ENCODE measurements at places on chromosomes 5 and 9.

DNA sequence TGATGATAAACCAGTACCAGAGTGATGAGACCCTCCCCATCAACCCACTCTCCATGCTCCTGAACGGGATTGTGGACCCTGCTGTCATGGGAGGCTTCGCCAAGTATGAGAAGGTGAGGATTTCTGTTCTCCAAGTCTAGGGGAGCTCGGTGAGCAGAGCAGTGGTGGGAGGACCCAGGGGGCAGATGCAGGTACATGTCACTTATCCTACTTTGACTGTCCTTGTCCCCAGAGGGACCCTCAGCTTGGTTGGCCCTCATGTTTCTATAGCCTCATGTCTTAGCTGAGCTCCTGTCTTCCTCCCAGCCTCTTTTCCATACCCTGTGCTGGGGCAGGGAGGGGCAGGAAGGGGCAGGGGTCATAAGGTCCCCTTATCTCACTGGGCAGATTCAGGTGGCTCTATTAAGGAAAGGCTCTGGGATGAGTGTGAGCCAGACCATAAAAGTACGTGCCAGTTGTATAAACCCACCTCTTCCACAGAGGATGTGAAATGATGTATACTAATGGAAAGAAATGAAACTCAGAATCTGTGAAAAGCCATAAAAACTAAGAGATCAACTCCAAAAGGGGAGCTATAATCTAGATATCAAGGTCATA is 38.0 kb upstream of the FOXI1 start:
- no peak for DNase-seq

GRCh38 chr9:2298217-2298616 is 283.1 kb downstream of the SMARCA2 start:
- no peak for DNase-seq

- DNase-seq = peak; percentile 55
These were observed 162.4 kb upstream of the ZNF608 start for GRCh38 chr5:124908581-124909451.

DNA sequence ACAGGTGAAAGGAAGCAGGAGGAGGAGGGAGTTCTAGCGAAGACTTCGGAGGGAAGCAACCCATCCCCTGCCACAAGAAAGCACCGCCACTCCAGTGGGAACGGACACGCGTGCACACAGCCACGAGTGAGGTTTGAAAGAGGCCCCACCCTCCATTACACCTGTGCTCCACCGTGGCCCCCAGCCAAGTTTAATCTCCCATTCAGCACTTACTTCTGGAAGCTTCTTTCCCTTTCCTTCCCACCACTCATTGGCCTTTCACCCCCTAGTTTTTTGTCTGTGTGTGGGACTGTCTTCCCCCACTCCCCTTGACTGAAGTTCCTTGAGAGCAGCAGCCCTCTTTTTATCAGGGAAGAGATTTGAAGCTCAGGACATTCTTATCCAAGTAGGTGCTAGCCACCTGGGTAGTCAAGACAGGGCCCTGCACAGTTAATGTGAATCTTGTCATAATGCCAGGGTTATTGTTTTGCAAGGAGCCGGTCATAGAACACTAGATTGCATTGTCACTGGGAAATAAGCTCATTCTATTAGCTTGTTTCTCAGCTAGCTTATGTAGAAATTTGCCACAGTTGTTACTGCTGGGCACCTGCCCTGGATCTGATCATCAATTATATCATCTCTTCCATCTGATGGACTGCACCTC is 256.0 kb downstream of the DOCK8 start:
- DNase-seq = peak; percentile 56

- DNase-seq = no peak
These were observed 714 bp downstream of the SEC24A start for GRCh38 chr5:134649163-134649835.

- DNase-seq = no peak
These were observed 115.3 kb downstream of the SEMA6A start for GRCh38 chr5:116459301-116459700.

DNA sequence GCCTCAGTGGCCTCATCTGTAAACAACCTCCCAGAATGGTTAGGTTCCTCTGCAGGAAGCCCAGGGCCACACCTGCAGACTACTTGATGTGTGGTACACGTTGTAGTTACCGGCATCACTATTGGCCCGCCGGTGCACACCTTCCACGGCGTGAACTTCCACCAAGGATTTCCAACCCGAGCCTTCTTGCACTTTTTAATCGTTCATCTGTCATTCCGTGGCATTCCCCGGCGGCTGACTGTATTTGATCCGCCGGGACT is 5.3 kb upstream of the TRIM41 start:
- no peak for DNase-seq

DNA sequence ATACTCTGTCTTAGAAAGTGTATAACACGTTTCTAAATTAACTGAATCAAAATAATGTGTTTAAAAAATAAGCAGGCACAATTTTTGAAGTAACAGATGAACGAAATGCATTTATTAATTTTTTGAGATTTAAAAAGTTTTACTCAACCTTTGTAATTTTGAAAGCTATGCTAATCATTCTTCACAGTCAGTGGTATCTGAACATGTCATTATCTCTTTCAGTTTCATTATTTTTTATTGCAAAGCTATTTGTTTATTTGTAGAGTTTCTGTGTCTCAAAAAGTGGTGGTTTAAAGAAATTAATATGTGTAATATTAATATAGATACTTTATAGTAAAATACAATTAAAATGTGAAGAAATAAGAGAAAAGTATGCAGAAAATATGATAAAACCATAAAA is 11.2 kb downstream of the CHSY3 start:
- no peak for DNase-seq

DNA sequence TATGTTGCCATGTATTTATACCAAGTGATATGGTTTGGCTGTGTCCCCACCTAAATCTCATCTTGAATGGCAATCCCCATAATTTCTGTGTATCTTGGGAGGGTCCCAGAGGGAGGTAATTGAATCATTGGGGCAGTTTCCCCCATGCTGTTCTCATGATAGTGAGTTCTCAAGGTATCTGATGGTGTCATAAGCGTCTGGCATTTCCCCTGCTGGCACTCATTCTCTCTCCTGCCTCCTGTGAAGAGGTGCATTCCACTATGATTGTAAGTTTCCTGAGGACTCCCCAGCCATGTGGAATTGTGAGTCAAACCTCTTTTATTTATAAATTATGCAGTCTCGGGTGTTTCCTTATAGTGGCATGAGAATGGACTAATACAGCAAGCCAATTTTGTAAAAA is 140.8 kb upstream of the ADAMTSL1 start:
- no peak for DNase-seq

- DNase-seq = no peak
These were observed 258.9 kb upstream of the TLE4 start for GRCh38 chr9:79312686-79313421.

DNA sequence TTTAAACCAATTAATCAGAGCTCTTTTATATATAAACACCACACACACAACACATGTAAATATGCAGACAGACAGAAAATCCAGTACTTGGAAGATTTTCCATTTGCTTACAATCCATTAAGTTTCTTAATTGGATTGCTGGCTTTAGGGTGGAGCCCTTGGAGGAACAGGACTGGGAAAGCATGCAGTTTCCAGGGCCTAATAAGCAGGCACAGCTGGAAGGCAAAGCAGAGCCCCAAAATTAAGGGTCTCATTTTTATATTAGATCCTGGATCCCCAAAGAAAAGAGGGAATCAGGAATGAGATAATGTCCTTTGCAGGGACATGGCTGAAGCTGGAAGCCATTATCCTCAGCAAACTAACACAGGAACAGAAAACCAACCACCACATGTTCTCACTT is 13.1 kb upstream of the SMC2 start:
- no peak for DNase-seq

DNA sequence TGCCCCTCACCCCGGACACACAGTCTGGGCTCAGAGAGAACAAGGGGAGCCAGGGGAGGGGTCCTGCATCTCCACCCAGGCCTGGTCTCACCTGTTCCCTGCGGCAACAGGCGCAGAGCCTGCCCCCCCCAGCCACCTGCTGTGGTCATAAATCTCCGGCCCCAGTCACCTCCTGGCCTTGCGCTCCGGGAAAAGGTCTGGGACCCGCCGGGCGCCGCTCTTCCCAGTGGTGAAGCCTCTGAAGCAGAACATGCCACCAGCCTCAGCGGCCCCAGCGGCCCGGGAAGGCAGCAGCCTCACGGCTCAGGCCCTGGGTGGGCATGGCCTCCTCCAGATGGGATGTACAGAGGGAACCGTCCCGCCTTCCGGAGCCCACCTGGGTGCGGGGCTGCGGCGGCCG is 20.6 kb downstream of the NOTCH1 start:
- DNase-seq = no peak

DNA sequence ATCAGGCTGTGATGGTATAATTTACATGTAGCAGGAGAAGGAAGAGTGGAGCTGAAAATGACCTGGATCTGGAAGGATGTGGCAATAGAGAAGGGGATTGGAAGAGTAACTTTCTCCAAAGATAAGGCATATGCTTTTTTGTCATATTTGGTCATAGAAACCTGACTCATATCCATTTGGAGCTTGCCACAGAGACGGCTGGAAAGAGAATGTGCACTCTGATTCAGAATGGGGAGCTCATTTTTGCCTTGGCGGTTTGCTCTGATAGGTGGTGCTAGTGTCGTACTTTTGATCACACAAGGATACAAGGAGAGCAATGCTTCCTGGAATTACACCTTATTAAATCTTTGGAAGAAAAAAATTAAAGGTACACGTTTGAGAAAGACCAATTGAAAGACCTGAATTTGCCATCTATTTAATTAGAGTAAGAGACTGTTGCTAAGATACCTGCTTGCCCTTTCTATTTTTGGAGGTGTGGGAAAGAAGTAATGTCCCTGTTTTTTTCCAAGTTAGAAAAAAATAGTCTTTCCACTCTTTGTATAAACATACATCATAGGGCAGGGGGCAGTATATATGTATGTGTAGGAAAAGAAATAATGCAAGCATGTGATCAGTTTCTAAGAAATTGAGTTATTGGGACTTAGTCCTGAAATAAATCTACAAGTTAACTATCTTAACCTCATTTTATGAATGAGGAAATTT is 5.4 kb downstream of the LSM11 start:
- no peak for DNase-seq

- no peak for DNase-seq
These were observed 1.9 kb upstream of the NADK2 start for GRCh38 chr5:36243653-36244052.

- no peak for DNase-seq
These were observed 56.5 kb upstream of the SPATA31D4 start for GRCh38 chr9:81871695-81872094.

DNA sequence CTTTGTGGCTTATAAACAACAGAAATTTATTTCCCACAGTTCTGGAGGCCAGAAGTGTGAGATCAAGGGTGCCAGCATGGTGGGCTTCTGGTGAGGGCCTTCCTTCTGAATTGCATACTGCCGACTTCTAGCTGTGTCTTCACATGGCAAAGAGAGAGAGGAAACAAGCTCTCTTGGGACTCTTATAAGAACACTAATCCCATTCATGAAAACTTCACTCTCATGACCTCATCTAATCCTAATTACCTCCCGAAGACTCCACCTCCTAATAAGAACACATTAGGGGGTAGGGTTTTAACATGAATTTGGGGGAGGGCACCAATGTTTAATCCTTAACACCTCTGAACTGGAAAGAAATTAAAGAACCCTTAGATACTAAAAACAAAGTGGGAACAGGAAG is 75.9 kb upstream of the MINAR2 start:
- no peak for DNase-seq

GRCh38 chr9:113954591-113954990 is 78.5 kb downstream of the ZNF618 start:
- DNase-seq = no peak

DNA sequence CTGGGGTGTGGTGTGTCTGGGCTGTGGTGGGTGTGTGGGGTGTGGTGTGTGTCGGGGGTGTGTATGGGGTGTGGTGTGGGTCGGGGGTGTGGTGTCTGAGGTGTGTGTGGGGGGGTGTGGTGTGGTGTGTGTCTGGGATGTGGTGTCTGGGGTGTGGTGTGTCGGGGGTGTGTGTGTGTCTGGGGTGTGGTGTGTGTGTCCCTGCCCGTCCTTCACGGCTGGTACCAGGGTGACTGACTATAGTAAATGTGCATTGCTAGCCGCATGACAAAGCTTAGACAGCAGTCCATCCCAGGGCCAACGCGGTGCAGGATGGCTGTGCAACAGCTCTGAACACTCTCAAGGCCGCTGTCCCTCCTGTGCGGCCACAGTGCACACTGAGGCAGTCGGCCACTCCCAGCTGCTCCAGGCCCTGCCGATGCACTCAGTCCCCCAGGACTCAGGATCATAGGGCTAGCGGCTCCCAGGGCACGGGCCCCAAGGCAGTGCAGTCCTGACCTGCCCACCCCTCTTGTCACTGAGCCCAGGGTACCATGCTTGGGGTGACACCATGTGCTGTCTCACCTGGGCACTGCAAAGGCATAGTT is 54.0 kb downstream of the SECISBP2 start:
- no peak for DNase-seq

GRCh38 chr9:70113403-70114022 is 69.9 kb downstream of the MAMDC2 start:
- DNase-seq = peak; percentile 51

DNA sequence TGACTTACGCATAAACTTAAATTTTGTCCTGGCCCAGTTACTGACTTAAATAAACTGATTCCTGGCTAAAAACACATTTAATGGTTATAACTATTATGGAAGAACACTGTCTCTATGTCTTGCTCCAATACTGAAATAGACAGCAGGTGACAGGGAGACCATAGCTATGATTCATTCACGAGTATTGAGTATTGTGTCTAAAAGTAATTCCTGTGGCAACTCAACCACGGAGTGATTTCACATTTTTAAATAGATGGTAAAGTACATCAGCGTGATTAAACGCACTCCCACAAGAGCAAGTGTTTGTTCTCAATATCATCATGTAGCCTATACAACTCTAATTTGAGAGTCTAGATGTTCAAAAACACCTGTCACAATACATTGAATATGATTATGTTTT is 35.9 kb upstream of the PCSK1 start:
- no peak for DNase-seq

- no peak for DNase-seq
These were observed 194.8 kb upstream of the MRPS30 start for GRCh38 chr5:44613936-44614335.

- no peak for DNase-seq
These were observed 122.9 kb downstream of the MACROH2A1 start for GRCh38 chr5:135276151-135276550.

DNA sequence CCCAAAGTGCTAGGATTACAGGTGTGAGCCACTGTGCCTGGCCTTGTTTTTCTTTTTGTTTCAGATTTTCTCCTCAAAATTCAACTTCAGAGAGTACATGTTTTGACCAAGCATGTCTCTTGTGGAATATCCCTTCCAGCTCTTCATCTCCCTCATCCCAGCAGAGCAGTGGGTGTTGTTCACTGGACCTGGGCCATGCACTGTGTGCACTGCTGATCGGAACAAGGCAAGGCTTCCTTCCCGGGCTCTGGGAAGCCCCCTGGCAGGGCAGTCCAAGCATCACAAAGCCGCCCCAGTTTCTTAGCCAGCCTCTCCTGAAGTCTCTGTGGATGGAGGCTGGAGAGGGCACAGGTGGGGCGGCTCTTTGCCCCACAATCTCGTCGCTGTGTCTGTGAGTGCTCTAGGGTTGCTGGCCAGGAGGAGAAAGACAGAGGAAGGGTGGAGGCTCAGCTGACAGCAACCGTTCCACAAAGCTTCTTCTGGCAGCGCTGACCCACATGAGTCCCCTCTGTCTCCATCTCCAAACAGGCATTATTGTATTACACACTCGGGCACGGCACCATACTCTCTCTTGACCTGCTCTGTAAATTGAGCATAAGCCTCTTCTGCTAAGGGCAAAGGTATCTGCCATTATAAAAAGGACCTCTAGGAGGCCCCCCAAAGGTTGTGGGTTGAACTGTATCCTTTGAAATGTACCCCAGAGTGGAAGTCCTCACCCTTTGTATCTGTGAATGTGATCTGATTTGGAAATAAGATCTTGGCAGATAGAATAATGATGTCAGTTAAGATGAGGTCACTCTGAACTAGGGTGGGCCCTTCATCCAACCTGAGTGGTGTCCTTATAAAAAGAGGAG is 89.6 kb downstream of the TARS1 start:
- no peak for DNase-seq

All from NCI-H1105 treated with DMSO at 0.1 percent for 48 hours (cell line).